DMS79 (cell line): ENCODE measurements at places on chromosomes 1 and 21.

- DNase-seq, result no peak
Observed at GRCh38 chr1:32954168-32954567, 10.4 kb downstream of the RNF19B start.

GRCh38 chr1:87111659-87112371 lies 197.4 kb downstream of the HS2ST1 start:
- DNase-seq, result no peak

GRCh38 chr1:197415221-197415620 lies 147.2 kb downstream of the CRB1 start:
- no peak for DNase-seq

GRCh38 chr1:39107341-39108290 lies 81.5 kb downstream of the NDUFS5 start:
- DNase-seq, result peak; percentile 37

- DNase-seq, result no peak
Observed at GRCh38 chr1:200217703-200218102, 190.2 kb downstream of the NR5A2 start.

GRCh38 chr1:3061566-3061965 lies 7.4 kb upstream of the PRDM16 start:
- DNase-seq, result no peak

GRCh38 chr1:50702395-50702794 lies 257.7 kb downstream of the FAF1 start:
- DNase-seq, result peak; percentile 38

DNA sequence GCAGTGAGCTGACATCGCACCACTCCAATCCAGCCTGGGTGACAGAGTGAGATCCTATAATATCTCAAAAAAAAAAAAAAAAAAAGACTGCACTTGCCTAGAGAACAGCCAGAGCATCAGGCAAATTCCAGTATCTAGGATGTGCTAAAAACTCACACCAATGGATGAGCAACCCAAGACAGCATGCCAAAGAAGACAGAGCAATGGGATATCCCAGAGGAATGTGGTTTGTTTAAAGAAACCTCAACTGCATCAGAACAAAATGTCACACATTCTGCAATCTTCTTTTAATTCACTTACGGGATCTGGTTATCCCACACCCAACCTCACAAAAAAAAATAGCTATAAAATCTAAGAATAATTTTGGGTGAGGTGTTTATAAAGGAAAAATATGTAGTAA lies 7.3 kb downstream of the KCNH1 start:
- no peak for DNase-seq

DNA sequence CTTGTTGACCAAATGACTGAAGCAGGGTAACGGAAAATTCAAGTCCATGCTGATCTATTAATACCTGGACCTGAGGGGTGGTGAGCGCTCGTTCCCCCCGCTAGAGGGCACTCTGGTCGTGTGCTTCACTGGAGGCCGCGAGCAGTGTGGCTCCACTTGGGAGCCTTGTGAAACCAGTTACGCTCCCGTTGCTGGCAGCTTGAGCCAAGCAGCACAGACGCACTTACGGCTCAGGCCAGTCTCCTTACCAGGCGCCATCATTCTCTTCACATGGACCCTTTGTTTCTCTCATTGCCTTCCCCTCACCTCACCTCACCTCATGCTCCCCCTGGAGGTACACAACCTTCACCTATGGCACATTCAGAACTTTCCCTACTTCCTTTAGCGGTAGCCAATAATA lies 49.7 kb upstream of the TSPAN2 start:
- DNase-seq, result peak; percentile 86
